ENCODE measurements at places on chromosomes 13 and 19.

GRCh38 chr13:28010046-28010445 lies 21.6 kb upstream of the URAD start:
- DNase-seq: no peak

DNA sequence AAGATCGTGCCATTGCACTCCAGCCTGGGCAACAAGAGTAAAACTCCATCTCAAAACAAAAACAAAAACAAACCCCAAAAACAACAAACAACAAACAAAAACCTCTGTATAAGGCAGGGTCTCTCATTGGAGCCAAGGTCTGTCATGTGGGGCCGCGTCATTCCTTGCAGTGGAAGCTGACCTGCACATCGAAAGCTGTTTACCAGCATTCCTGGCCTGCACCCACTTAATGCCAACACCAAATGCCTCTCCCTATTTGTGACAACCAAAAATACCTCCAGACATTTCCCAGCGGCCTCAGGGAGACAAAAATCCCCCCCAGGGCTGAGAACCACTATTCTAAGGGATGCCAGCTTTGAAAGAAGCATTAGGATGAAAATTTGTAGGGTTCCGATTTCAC lies 1.2 kb downstream of the CPAMD8 start:
- DNase-seq: no peak

DNA sequence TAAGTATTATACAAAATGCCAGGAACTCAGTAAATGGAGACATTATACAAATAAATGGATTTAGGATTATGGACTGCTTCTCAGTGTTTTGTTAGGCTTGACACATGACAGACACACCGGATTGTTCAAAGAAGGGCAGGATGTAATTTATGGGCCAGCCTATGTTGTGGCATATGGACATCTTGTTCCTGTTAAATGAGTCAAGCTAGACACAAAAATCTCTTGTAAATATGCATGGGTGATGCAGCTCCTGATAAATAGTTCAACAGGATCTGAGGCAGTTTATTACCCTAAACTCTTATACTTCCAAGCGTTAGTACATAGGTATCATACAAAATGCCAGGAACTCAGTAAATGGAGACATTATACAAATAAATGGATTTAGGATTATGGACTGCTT lies 502.3 kb downstream of the TBC1D4 start:
- DNase-seq: no peak

- no peak for DNase-seq
Observed at GRCh38 chr19:49132974-49133609, 13.7 kb downstream of the PPFIA3 start.

DNA sequence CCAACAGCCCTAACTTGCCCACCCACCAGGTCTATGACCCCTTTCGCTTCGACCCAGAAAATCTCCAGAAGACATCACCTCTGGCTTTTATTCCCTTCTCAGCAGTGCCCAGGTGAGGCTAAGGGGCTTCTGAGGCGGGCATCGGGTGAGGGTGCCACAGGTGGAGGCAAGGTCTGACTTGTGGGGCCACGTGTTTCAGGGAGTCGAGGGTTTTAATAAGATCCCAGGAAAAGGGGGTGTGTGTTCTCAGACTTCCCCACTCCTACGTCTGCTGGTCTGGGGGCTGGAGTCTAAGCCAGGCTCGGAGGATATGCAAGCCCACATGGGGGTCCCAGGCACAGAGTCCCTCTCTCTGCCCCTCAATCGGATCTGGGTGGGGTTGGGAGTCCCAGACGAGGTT lies 30.9 kb upstream of the CYP4F8 start:
- DNase-seq: no peak

DNA sequence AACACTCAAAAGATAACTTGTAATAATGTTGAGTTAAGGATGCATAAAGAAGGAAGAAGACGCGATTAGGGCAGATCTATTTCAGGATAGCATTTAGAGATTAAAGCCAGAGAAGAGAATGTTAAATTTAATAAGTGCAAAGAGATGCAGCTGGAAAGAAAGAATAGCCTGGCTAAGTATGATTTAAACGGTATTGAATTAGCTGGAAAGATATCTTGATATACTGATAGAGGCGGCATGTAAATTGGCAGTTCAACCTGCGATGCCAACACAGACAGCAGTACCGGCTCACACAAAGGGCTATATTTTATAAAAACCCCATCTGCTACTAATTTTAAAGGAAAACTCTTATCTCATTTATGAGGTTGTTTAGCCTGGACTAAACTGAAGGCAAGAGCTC lies 121.4 kb downstream of the ENOX1 start:
- DNase-seq: no peak

GRCh38 chr19:32313569-32314265 lies 31.7 kb upstream of the ZNF507 start:
- DNase-seq: no peak

GRCh38 chr13:77213644-77214043 lies 113.2 kb downstream of the MYCBP2 start:
- DNase-seq: no peak

DNA sequence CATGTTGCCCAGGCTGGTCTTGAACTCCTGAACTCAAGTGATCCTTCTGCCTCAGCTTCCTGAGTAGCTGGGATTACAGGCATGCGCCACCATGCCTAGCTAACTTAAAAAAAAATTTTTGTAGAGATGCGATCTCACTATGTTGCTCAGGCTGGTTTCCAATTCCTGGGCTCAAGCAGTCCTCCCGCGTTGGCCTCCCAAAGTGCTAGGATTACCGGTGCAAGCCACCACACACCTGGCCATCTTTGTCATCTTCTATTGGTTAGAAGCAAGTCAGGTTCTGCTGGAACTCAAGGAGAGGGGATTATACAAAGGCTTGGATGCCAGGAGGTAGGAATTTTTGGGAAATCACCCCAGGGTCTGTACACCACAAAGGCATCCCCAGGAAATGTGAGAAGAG lies 25.2 kb downstream of the TNFSF14 start:
- DNase-seq: no peak

- peak; percentile 26 for DNase-seq
Observed at GRCh38 chr13:106566641-106567473, 1.1 kb downstream of the ARGLU1 start.

- peak; percentile 35 for DNase-seq
Observed at GRCh38 chr19:32570081-32570785, 10.8 kb upstream of the PDCD5 start.

DNA sequence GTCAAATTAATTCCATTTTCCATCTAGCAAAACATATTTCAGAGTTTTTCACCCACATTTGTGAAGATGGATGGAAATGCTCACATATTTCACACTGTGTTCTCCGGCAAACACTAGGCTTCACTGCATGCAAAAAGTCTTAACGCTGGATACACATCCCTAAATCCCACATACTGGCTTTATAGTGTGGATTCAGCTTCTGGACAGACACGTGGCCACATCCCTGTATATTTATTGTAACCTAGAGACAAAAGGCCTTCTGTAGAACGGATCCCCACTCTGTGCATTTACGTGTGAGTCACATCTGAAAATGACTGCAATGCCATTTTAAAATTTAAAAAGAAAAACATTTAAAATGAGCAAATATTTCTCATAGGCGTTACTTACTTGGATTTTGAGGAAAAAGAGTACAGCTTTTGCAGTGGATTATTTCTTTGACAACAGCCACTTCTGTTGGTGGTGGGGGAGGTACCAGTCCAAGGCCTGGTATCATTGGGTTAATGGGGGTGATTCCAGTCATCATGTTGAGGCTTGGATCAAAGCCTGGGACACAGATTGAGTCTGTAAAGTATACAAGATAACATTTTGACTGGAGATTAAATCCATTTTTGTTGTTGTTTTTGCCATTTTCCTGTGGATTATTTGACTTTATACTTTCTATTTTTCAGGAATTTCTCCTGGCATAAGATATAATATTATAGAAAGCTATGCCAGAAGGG lies 337.7 kb downstream of the DNAJC15 start:
- no peak for DNase-seq

DNA sequence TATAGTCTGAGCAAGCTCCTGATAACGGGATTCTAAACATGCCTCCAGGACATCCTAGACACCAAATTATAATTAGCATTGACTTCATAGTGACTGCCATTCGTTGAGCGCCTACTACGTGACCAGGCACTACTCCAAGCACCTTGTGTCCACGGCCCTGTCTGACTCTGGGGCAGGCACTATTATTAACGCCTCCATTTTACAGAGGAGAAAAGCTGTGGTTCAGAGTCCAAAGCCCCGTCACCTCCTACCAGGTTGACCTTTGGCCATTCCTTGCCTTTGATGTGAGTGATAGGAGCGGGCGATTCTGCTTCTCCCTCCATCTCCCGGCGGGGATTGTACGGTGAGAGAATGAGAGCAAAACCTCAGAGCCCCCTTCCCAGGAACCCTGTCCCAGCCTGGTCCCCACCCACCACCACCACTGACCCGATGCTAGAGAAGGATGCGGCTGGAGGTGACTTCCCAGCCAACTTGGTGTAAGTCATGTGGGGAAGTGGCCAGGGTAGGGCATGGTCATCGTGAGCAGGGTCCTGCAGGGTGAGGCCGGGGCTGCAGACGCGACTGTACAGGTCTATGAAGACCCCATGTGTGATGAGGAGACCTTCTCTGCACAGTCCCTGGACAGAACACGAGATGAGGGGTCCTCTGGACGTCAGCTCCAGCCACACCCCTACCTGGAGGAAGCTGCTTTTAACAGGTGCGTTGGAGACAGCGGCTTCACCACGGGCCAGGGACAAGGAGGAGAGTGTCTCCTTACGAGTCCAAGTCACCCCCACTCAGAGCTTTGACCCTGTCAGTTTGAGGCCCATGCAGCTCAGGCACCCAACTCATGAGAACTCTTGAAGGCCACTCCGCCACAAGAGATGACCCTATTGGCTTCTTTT lies at the start of gene IGSF23:
Gene IGSF23 (plus strand): TSS at position 269 of the 884 bp plus-strand sequence. CDS start 83 bp downstream, at position 352.
- no peak for DNase-seq

DNA sequence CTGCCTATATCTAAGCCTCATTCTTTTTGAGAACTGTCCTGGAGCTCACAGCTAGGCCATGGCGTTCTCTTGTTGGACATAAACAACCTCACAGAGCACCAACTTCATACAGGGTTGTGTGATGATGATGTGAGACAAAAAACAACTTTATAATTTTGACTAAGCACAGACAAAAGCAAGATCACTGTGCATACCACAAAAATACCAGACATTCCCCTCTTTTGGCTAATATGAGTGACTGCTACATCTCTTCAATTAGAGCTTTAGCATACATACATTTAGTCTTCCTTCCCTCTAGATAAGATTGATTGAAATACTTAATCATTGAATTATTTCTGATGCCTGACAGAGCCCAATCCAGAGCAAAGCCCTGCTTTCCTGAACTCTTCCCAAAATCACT lies 8.3 kb downstream of the MAB21L1 start:
- no peak for DNase-seq

DNA sequence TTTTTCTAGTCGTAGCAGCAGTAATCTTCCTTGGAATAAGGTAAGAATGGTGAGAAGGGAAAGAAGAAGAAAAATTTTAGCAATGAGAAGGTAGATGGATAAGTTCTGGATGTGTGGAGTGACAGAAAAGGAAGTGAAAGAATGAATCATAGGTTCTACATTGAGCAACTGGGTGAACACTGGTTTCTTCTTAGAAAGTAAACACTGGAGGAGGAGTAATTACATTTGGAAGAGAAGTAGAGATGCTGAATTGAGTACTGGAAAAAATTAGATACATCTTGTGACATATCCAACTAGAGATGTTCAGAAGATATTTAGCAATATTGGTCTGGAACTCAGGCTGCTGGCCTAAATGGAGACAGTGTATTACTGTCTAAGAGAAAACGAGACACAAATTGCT lies 148.5 kb downstream of the GPC5 start:
- DNase-seq: no peak

DNA sequence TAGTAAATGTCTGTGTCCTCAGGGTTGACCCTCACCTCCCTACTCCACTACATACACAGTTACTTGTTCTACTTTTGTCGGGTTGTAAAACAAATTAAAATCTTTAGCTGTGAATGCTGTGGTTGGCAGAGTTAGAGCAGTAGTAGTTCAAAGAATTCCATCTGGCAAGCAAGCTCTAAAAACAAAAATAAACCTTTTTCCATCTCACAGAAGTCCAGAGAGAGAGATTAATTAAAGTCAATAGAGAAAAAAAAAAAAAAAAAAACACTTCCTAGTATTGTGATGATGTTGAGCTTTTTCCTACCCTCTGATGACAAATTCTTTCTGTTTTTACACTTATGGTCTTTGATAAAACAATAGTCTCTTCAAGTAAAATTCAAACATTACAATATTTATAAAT lies 338.4 kb downstream of the PCDH17 start:
- no peak for DNase-seq

Measured in thymus (tissue), 14 donors.